ENCODE measurements at places on chromosomes 5 and 9.

- DNase-seq, result no peak
These were observed 35.4 kb downstream of the KDM4C start for GRCh38 chr9:6793203-6793602.

DNA sequence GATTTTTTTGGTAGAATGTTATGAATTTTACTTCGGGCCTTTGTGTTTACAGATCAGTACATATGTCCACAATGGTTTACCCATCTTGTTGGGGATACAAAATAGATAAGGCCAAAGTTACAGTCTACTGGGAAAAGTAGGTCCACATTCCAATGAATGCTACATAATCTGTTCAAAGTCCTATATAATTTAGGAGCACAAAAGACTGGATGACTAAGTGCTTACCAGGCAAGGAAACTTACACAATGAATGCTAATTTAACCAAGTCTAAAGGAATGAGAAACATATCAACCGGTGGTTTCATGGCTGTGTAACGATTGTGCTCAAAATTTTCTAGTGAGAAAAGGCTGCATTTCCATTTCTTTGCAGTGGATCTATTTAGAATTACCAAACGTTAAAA lies 97.4 kb upstream of the TRPM3 start:
- DNase-seq, result no peak

DNA sequence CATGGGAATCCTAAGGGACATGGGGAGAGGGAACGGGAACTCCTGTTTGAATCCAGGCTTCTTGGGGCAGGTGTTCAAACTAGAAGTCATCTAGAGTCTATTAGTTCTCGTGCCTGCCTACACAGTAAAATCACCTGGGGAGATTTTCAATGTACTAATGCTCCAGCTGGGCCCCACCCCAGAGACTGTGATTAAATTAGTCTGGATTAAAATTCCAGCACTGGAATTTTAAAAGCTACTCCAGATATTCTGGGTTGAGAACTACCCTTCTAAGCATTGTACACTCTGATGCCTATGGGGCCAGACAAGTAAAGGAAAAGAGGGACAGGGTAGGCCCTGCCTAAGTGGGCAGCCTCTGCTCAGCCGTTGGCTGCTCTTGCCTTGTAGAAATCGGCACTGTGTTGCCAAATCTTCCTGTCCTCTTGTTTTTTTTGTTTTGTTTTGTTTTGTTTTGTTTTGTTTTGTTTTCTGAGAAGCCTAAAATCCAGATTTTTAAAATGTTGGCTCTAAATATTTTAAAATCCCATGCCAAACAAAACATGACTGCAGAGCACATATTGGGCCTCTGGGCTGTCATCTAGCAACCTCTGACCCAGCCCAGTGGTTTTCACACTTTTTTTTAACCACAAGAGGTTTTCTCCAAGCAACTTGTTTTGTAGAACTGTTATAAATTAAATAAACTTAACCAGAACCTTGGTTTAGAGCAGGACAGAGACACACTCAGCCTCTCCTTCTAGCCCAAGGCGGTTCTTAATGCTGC lies 29.0 kb downstream of the ADRB2 start:
- DNase-seq, result no peak

DNA sequence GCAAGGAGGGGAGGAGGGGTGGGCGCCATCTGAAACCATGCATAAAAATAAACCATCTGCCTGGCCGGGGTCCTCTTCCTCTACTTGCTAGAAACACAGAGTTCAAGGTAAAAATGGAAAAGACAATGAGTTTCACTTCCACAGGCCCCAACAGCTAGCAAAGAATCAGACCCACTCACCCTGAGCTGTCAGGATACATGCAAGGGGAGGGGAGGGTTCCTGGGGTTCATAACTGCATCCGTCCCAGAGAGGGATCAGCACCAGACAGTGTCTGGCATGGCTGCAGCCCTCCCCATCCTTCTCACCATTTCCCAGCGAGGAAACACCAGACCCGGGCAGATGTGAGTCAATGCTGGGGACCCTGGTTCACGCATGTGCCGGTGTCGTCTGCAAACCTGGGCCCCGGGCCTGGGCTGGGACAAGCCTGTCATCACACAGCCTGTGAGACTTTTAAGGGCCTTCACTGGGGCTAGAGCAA lies 55.4 kb downstream of the SEMA4D start:
- DNase-seq, result no peak

- DNase-seq, result no peak
These were observed 4.4 kb upstream of the QSOX2 start for GRCh38 chr9:136249877-136250559.

GRCh38 chr9:115992834-115993233 lies 160.8 kb upstream of the PAPPA start:
- DNase-seq, result no peak

DNA sequence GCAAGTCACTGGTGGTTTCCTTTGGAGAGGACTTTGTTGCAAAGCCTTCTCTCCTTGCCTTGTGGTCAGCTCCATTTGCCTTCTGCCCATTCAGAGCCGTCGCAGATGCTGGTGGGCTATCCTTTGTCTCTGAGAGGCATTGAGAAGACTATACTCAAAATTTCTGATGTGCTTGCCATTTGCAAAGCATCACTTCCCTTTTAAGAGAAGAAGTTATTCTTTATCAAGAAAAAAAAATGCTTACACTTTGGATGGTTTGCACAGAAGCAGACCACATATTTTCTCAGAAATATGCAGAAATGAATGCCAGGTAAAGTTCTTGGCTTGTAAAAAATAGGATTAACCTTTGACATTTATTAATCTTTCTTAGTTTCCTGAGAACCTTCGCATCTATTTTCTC lies 195.8 kb upstream of the KLF4 start:
- DNase-seq, result no peak

- DNase-seq, result no peak
These were observed 2.9 kb downstream of the IQGAP2 start for GRCh38 chr5:76406014-76406413.

DNA sequence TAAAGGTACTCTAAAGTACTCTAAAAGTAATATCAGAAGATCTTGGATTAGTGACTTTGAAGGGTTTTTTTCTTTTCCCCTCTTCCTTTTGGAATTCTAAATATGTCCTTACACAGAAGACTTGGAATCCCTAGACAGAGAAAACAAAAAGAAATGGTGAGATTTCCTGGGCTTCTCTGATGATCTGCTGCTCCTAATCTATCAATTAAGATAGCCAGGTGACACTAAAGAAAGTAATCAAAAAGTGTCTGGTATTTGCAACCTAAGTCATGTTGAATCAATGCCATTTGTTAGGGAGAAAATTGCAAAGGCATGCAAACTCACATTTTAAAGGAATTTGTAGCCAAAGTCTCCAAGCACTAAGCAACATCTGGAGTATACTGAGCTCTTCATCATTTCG lies 29.5 kb upstream of the MYO10 start:
- no peak for DNase-seq

GRCh38 chr5:112757468-112758208 lies 20.0 kb downstream of the APC start:
- DNase-seq, result no peak

GRCh38 chr5:196350-196749 lies 5.1 kb downstream of the LRRC14B start:
- DNase-seq, result no peak

GRCh38 chr5:6868575-6869215 lies 155.5 kb downstream of the TENT4A start:
- no peak for DNase-seq

GRCh38 chr5:140005145-140005591 lies 37.9 kb downstream of the NRG2 start:
- DNase-seq, result no peak

DNA sequence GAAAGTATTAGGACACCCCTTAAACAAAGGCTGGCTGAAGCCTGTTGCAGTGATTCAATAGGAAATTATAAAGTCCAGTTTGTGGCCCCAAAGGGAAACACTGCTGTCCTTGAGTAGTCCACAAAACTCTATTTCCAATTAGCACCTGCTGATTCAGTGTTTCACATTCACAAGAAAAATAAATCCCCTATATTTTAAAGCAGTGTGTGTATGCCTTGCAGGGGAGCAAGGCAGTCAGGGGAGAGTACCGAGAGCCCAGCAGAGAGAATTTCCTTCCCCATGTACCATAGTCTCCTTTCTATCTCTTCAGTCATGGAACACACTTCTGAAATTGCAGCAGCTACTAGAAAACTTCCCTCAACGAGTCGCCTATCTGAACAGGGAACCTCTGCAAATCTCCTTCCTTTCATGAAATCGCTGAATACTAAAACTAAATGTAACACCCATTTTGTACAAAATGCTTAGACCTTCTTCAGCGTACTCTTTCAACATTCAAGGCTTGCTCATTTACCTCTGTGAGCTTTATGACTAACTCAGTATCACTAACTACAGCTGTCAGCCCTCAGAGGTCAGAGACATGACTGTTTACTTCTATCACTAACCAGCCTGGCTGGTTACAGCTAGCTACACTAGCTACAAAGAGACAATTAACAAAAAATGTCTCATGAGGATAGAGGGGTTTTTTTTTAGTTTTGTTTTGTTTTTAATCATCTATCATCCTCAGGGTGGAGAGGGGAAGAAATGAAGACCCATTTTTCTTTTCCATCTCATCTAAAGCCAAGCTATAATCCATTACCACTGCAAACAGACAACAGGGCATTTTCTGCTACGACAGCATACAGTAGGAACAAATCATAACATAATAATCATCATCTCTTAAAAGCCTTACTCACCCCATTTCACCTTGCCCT lies 188.7 kb downstream of the EBF1 start:
- DNase-seq, result no peak

GRCh38 chr9:38359297-38359653 lies 33.2 kb upstream of the ALDH1B1 start:
- no peak for DNase-seq

DNA sequence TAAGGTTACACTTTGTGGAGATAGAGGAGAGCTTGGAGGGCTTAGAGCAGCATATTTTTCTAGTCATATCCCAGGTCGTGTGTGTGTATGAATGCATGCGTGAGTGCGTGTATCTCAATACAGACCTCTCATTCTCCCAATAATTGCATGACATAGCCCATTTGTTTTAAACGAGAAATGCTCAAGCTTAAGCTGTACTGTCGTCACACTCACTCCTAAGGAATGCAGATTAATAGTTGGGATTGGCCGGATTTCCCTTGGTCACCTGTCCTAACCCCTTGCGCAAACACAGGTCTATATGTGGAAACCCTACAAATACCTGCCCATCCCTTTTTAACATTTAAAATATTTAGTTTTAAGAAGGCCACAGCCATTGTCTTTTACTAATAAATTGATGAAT lies 165.8 kb downstream of the SEMA5A start:
- DNase-seq, result no peak

DNA sequence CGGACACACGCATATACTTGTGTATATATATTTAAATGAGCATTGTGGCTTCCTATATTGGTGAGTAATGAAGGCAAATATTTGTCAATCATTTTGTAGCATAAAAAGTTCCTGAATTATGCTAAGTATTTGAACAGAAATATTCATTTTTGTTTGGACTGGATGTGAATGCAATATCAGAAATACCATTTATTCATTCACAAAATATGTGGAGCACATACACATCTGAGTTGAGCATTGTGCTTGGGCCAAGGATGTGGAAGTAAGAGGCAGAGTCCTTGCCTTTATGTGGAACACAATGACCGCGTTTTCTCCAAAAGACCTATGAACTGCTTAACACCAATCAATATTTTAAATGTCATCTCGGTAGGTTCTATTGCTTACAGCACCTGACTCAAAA lies 1086.5 kb downstream of the NR2F1-AS1 start:
- no peak for DNase-seq

DNA sequence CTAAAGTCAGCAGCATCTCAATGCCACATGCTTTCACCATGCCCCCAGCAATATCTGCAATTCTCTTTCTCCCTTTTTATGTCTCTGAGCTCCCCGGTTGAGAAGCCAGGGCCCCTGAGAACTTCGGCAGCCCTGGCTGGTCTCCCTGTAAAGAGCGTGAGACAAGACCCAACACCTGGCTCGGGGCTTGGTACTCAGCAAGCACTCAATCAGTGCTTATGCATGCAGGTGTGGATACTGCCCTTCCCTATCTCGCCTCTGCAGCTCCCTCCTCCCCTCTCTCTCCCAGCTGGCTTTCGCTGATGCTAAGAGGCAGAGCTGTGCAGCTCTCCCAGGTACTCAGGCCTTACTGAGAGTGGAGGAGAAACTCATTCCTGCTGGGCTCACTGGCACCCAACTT lies 41.7 kb upstream of the AKNA start:
- no peak for DNase-seq

GRCh38 chr9:20044686-20045085 lies 255.8 kb upstream of the SLC24A2 start:
- DNase-seq, result no peak

GRCh38 chr5:67149951-67150523 lies 46.6 kb downstream of the CD180 start:
- DNase-seq, result no peak

- peak; percentile 41 for DNase-seq
These were observed 248.6 kb upstream of the ANKRD55 start for GRCh38 chr5:56481428-56482357.

DNA sequence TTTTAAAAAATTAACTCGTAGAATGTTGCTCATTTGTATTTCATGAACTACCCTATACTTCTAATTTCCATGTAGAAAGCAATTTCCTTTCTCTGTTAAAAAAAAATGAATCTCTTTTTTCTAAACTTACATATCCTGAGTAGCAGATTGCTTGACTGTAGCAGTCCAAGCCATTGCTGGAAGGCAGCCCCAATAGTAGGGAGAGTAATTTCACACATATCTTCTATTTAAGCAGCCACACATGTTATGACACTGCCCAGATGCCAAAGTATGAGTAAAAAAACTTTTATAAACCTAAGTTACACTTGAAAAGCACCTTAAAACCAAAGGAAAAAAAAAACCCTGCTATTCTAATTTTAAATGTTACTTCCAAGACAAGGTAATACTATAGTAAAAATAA lies 69.6 kb downstream of the FBXL17 start:
- no peak for DNase-seq

- no peak for DNase-seq
These were observed 781 bp downstream of the ST6GALNAC4 start for GRCh38 chr9:127915801-127916719.

- no peak for DNase-seq
These were observed 58.0 kb downstream of the DOCK2 start for GRCh38 chr5:169695025-169695625.

GRCh38 chr5:133817456-133817855 lies 151.0 kb downstream of the C5orf15 start:
- no peak for DNase-seq

DNA sequence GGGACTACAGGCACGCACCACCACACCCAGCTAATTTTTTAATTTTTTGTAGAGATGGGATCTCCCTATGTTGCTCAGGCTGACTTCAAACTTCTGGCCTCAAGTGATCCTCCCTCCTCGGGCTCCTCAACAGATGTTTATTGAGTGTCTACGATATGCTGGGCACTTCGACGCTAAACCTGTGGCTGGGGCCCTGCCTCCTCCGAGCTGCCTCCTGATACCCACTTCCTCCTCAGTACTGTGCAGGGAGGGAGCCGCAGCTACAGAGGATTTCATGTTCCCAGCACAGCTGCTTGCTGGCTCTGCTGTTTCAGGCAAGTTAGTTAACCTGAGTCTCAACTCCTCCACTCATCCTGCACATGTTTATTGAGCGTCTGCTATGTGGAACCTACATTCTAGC lies 9.6 kb downstream of the AIF1L start:
- DNase-seq, result no peak
